ENCODE measurements at places on chromosomes 6 and 20.

DNA sequence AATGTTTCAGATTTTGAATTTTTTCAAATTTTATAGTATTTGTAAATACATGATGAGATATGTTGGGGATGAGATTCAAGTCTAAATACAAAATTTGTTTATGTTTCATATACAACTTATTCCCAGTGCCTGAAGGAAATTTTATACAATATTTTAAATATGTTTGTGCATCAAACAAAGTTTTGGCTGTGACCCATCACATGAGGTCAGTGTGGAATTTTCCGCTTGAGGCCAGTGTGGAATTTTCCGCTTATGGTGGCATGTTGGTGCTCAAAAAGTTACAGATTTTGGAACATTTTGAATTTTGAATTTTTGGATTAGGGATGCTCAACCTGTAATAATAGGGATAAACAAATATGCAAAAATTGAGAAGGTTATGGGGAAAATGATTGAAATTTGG, 356.6 kb upstream of the JAG1 start:
- no peak for DNase-seq

DNA sequence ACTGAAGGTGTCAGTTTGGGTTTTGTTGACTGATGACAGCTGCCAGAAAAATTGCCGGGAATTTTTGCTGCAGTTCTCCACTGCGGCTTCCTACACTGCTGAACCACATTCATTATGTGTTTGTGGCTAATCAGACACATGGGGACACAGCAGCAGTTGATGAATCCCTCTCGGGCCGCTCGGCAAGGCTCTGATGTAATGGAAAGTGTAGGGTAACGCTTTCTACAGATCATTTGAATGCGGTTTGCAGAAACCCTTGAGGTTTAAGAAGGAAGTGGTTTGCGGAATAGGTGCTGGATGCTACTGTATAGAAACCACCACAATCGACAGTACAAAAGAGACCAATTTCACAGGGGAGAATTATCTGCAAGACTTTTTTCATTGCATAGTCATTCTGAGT, 138.7 kb upstream of the SASH1 start:
- DNase-seq: no peak

DNA sequence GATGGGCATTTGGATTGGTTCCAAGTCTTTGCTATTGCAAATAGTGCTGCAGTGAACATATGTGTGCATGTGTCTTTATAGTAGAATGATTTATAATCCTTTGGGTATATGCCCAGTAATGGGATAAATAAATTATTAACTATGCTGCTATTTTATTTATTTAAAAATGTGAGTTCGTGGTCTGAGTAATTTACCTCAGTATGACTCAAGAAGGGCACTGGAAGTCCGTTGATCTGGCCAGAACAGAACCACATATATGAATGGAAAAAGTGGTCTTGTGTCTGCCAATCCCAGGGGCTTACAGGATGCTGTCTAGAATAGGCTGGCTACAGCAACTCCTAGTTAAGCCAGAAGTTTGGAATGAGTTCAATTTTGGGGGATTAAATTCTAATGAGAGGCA, 27.6 kb upstream of the HLA-C start:
- no peak for DNase-seq

- no peak for DNase-seq
These were observed 44.5 kb upstream of the OSTM1 start for GRCh38 chr6:108118810-108119768.

DNA sequence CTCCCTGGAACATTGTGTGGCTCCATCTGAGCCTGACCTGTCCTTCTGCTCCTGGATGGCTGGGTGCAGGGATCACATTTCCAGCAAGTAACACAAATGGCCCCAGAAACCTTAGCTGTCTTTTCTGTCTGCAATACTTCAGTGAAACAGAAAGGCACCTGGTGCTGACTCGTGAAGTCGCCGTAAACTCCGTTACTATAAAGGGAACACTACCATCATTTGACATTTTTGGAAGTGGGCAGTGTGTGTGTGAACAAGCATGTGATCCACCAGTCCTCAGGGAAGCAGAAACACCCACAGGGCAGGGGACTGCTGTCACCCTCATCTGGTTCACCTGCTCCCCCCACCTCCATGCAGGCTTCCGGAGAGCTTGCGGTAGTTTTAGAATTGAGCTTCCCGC, 23.9 kb downstream of the SERPINB6 start:
- DNase-seq: no peak

- peak; percentile 53 for DNase-seq
These were observed 949 bp downstream of the TXLNB start for GRCh38 chr6:139290787-139291311.

- DNase-seq: no peak
These were observed 3.1 kb downstream of the FBXL4 start for GRCh38 chr6:98944598-98945081.

DNA sequence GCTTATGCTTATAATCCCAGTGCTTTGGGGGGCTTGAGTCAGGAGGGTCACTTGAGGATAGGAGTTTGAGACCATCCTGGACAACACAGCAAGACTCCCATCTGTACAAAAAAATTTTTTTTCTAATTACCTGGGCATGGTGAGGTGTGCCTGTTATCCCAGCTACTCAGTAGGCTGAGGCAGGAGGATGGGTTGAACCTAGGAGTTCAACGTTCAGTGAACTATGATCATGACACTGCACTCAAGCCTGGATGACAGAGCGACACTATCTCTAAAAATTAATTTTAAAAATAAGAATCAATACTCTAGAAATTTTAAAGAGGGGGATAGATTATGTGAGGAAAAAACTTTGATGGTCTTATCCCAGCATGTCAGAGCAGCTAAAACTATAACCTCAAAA, 44.1 kb downstream of the SLC23A2 start:
- no peak for DNase-seq

GRCh38 chr6:167031082-167031709, 32.0 kb downstream of the CEP43 start:
- DNase-seq: peak; percentile 80

DNA sequence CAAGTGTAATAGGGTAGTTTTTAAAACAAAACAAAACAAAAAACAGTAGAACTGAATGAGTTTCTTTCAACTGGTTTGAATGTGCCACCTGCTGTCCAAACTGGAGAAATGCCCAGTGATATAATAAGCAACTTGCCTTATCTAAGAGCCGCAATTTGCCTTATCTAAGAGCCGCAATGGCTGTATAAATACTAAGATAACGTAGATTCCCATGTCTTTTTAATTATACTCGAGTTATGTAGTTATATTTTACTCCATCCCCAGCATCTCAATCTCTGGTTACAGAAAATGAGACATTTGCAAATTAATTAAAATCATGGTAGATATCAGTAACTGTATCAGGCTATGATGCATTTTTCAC, 67.2 kb downstream of the RPP40 start:
- DNase-seq: peak; percentile 66

- DNase-seq: peak; percentile 24
These were observed 94.9 kb downstream of the RFX6 start for GRCh38 chr6:116971959-116972358.

GRCh38 chr20:23021541-23021940, 13.6 kb upstream of the SSTR4 start:
- no peak for DNase-seq

- DNase-seq: no peak
These were observed 39.8 kb upstream of the CST7 start for GRCh38 chr20:24909086-24909780.

DNA sequence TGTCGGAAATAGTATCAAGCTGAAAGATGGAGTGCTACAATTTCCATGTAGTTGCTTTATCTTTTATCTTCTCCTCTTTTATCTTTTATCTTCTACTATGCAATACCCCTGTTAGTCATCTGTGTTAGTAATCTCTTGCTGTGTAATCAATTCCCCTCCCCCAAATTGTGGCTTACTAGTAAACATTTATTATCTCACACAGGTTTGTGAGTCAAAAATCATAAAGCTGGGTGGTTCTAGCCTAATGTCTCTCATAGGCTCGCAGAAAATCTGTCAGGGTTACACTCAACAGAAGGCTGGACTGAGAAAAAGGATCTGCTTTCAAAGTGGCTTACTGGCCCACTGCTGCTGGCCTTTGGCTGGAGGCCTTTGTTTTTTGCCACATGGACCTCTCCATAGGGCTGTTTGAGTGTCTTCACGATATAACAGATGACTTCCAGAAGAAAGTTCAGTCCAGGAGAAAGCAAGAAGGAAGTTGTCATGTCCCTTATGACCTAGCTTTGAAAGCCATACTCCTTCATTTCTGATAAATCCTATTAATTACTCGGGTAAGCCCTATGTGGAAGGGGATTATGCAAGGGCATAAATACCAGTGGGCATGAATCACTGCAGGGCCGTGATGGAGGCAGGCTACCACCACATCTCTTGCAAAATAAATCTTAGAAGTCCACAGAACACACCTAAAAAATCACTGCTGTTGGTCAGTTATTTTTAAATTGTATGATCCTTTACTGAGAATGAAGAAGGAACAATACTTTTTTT, 24.5 kb upstream of the PTCHD4 start:
- DNase-seq: no peak

- no peak for DNase-seq
These were observed 14.4 kb upstream of the RIPPLY2 start for GRCh38 chr6:83838727-83839126.

DNA sequence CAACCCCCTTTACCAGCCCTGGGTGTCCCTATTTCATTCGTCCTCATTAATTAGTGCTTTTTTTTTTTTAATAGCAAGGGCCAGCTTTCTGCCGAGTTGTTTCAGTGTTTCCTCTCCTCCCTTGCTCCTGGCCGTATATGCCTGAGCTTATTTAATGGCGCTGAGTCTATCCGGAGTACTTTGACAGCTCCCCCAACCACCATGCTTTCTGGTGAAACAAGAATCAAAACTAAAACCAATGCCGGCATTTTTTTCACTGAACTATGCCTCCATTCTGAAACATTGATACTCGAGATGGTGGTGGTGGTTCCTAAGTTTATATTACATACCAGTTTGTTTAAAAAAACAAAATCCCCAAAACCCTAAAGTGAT, 1.2 kb downstream of the DCBLD1 start:
- no peak for DNase-seq

DNA sequence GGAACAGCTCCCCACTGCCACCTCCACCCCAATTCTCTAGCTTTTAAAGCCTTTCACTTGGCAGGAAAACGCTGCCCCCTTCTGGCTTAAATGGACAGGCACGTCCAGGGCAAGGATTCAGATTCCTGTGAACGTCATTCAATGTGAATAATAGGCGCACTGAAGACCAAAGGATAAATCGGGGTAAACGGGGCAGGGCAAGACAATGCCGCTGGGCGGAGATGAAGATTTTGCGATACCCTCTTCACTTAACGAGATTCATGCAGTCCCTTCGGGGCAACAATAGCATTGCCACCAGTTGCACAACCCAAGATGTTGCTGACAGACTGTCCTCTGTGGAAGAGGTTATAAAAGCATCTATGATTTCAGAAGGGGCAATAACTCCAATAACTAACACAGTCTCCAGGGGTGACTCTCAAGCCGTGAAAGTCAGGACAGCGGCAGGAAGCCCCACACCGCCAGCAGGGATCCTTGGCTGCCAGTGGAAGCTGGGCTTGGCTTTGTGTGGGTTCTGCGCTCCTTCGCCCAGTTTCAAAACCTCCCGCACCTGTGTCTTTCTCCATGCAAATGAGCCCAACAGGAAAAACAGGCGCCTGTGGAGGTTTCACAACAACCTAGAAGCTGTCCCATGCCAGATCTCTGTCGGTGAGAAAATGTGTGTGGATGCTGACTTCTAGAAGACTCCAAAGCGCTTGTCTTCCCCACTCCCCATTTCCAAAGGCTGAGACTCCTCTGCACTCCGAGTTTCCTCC, 291.8 kb downstream of the BMP7 start:
- DNase-seq: peak; percentile 76

Measured in foreskin melanocyte (primary cell).